ENCODE measurements at places on chromosomes 7 and 10. TPM values are rescaled to one million over a fixed set of nuclear protein-coding genes. Genes with fewer than 3 reads are reported as not detected.

The ADAMTS14 gene
- polyA plus RNA-seq: 17.9 TPM

The C10orf105 gene
- polyA plus RNA-seq: 0.06 TPM

The ZNF273 gene
- polyA plus RNA-seq: 4.5 TPM

The IFIT3 gene
- 6.0 TPM for polyA plus RNA-seq

The TCF7L2 gene
- 47.5 TPM for polyA plus RNA-seq

The TACR2 gene
- polyA plus RNA-seq: 0.59 TPM

The FAM131B gene
- 1.5 TPM for polyA plus RNA-seq

The NCOA4 gene
- 124 TPM for polyA plus RNA-seq

The ABCB4 gene
- 0.40 TPM for polyA plus RNA-seq

All from forelimb muscle (tissue), 1 donor.